ENCODE measurements at places on chromosomes 13 and 19. TPM values are rescaled to one million over a fixed set of nuclear protein-coding genes. Genes with fewer than 3 reads are reported as not detected.

Gene FAM124A
- total RNA-seq: 0.22 TPM

GRCh38 chr19:11586331-11586730 is 8.9 kb upstream of the ACP5 start:
- DNase-seq: peak; percentile 11

DNA sequence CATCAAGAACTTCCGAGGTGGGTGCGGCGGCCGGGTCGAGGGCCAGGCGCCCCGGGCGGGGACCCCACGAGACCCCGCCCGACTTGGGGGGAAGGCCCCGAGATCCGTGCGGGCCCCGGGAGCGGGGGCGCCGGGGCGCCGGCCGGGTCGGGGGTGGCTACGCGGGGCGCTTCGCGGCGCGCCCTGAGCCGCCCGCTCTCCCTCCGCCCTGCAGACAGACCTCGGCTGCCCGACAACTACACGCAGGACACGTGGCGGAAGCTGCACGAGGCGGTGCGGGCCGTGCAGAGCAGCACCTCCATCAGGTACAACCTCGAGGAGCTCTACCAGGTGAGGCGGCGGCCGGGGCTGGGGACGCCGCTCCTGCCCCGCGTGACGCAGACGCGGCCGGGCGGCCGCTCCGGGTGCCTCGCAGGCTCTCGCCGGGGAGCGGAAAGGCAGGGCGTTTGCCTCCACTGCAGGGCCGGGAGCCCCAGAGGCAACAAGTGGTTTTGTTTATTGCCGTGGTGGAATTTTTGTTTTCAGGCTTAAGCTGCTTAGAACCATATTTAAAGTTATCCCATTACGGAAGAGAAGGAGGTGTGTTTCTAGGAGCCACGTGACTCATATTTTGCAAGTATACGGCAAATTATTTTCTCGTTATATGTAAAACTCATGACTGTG is 477 bp downstream of the CUL4A start:
- DNase-seq: peak; percentile 59

DNA sequence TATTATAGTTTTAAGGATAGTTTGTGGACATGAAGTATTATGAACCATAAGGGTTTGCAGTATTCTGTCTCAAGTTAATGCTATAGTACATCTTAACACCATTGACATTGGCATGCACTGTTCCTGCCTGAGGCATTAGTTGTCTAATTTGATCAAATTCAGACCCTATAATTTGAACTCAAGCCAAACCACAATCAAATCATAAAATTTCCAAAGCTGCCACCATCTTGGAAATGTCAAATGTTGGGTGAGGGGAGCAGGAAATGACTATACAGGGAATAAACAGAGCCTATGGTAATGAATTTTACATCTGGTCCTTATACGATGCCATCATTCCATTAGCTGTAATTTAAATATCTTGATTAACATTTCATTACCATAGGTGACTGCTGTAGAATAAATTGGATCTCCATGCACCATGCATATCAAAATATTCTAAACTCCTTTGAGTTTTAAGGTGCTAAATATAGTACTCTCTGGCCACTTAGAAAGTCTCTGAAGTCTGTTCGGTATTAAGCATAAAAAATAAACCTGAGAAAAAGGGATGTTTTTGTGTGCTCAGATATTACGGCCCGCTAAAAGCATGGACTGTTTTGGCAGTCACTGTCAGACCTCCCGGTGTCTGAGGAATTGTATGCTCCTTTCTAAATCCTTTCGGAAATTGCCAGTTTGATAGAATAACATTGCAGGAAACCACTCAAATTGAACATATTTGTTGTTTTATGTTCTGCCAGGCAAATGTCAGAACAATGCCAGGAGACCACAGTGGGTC is 257.7 kb downstream of the SPRY2 start:
- peak; percentile 40 for DNase-seq

DNA sequence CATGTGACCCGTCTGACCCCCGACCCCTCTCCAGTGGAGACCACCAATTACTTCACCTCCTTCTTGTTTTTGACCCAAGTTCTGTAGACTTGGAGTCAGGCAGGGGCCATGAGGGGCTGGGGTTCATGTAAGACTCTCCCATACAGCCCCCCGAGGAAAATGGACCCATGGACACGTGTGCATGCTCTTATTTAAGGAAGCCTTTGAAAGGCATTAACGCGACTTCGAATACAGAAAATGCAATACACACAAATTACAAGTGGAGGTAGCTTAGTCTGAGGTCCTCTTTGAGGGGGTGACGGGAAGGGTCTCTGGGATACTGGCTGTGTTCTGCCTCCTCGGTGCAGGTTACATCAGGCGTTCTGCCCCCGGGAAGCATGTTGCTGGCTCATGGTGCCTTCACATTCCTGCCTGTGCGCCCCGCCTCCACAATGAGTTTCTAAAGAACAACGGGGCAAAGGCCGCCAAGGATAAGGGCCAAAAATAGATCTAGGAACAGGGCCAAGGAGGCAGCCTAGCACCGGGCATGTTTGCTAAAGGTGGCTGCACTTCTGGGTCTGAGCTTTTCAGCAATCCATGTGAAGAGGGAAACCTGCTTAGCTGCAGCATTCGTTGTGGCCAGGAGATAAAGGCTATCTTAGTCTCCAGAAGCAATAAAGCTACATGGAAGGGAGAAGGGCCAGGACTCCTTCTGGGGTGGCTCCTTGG is 54.5 kb downstream of the RAB20 start:
- no peak for DNase-seq

DNA sequence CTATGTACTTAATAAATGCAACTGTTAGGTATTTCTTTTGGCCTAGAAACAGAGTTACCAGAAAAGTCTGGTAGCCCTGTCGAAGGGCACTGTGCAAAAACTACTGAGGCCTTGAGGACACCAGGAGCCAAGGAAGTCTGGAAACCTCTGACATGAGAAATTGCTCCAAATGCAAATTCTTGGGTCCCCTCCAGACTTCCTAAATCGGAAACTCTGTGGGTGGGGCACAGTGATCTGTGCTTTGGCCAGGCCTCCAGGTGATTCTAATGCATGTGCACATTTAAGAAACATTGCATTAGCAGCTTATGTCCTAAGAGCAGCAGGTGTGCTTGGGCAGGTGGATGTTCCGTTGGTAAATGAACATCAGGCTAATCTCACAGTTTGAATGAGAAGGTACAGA is 50.0 kb downstream of the STARD13 start:
- peak; percentile 24 for DNase-seq

DNA sequence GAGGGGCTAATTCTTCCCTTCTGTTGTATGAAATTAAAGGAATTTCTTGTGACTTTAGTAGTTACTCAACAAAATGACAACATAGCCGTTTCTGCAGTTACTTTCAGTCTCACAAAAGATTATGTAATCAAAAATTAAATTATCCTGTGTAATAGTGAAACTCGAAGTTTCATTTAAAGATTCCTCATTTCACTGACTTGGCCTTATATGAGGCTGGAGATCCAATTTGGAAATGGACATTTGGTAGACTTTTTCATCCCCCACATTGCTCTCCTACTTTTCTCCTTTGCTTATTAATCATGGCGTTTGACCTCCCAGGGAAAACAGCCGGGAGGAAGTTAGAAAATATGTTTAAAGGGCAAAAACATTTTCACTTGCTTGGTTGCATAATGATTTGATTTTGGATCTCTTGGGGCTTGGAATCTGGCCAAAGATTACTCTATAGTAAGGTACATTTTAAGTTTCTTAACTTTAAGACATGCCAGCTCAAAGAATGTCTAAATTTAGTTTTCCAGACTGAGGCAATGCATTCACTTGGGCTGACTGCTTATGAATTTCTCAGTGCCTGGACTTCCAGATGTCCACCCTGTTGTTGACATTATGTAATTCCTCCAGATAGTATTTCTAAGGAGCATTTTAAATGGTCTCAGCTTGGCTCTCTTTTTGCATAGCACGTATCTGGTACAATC is 1364.9 kb upstream of the MIR17HG start:
- peak; percentile 5 for DNase-seq

Gene ZNF345
- 0.96 TPM for total RNA-seq

Gene LATS2
- total RNA-seq: 9.9 TPM

DNA sequence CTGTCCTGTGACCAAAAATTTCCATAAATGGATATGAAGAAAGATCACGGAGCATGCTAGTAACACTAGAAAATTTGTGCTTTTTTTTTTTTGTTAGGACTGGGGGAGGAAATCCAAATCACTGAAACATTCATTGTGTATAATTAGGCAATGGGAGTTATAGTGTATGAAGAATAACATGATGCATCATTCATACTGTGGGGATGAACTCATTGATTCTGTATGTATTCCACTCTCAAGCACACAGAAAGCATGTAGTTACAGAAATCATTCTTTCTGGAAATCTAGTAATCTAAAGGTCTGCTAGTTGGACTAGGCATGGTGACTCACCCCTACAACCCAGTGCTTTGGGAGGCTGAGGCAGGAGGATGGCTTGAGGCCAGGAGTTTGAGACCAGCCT is 749.7 kb downstream of the DIAPH3 start:
- no peak for DNase-seq

DNA sequence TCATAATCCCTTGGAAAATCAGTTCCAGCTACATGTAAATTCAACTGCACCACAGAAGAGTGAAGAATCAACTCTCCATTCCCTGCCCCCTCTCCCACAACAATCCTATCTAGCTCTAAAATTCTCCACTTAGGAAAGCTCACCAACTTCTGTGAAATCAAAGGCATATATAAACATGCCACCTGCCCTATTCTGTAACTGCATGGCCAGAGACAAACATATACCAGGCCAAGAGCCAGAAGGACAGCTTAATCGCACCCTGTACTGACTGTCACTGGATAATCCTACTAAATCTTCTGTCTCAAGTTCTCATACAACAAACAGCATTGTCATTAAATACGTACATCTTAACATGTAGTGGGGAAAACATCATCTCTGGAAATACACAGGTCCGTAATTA is 58.2 kb upstream of the EEF1AKMT1 start:
- DNase-seq: no peak
